Activated CD4-positive, alpha-beta T cell treated with anti-CD3 and anti-CD28 coated beads, Interleukin-2, Interleukin-6, amounts not matched to agents 100 ng/mL and 50 ng/mL, durations not matched to agents 16 hours and 8 hours (primary cell): ENCODE measurements at places on chromosomes 12 and 14.
A peak's percentile ranks its signal among the peaks of the same experiment; 100 is the strongest.

DNA sequence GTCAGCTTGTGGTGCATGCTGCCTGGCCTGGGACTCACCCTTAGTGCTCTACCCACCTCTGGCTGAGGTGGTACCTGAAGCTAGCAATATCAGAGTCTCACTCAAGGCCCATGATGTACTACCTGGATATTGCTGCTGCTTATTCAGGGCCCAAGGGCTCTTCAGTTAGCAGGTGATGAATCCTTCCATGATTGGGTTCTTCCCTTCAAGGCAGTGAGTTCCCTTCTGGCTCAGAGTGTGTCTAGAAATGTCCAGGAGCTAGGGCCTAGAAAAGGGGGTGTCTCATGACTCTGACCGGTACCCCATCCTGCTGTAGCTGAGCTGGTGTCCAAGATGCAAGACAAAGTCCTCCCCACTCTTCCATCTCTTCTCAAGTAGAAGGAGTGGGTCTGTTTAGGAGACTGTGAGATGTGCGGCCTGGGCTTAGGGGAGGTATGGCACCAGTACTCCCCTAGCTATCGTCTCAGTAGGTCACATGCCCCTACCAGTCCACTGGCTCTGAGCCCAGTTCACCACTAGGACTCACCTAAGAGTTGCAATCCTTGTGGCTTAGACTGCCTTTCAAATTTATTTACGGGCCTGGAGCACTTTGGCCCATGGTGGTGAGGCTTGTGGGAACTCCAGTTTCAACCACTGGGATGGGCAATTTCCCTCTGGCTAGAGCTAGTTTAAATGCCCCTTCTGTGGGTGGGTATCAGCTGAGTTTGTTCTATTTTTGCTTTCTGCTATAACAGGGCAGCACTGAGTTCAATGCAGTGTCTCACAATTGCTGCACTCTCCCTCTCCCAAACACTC, 12.2 kb downstream of the PRORP start:
- no peak for DNase-seq

- no peak for DNase-seq
Observed at GRCh38 chr12:64560396-64561301, 49.6 kb upstream of the RASSF3 start.

- no peak for DNase-seq
Observed at GRCh38 chr14:23376482-23377197, at the start of gene CMTM5. Gene CMTM5, plus strand, starts transcription at chr14:23377046. Its CDS starts 206 bp downstream, at chr14:23377252.

DNA sequence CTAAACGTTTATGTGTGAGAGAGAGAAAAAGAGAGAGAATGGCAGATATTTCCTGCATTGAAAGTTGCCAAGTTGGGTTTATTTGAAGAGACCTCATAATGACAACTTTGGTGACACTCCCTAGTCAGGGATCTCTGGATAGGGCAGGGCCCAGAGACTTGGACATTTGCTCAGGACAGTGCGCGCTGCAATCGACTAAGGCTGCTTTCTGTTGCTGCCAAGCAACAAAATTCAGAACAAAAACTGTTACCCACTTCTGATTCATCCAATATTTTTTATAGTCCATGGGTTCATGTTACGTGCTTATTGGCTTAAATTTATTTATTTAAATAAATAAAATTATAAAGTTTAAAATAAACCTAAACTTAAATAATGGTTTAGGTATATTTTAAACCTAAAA, 34.2 kb downstream of the PTGER2 start:
- no peak for DNase-seq

DNA sequence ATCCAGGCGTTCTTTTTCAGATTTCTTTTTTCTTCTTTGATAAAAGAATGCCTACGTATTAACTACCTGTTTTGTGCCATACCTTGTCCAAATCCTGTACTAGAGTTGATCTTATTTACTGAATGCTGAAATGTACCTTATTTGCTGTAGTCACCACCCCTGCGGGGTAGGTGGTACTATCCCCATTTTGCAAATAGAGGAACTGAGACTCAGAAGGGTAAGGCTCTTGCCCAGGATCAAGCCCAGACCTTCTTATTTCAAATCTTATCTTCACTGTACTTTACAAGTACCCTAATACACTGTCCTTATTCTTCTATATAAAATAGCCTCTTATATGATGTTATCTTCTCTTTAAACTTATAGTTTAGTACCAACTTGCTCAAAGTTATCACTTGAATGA, 206.5 kb downstream of the SLC41A2 start:
- DNase-seq, result no peak

DNA sequence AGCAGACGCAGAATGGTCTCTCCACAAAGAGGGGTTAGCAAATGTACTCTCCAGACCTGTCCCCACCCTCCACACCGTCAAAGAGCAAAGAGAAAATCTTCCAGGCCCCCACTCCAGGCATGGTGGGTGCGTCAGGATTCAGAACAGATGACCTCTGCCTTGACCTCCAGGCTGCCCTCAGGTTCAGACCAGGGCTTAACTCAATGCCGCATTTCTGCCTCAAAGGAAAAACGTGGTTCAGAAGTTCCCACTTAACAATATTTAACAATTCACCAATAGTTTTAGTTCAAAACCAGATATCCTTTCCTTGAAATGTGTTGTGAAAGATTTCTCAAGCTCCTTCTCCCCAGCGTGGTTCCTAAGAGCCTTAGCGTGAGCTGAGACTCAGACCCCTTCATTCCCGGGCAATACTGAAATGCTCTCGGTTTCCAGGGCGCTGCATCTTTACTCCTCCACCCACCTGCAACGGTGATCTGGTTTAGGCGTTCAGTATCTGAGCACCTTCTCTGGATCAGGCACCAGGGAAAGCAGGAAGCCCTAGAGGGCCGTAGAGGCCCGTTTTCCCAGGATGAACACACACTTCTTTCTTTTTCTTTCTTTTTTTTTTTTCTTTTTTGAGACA, 22.9 kb downstream of the HSP90AA1 start:
- DNase-seq, result no peak

DNA sequence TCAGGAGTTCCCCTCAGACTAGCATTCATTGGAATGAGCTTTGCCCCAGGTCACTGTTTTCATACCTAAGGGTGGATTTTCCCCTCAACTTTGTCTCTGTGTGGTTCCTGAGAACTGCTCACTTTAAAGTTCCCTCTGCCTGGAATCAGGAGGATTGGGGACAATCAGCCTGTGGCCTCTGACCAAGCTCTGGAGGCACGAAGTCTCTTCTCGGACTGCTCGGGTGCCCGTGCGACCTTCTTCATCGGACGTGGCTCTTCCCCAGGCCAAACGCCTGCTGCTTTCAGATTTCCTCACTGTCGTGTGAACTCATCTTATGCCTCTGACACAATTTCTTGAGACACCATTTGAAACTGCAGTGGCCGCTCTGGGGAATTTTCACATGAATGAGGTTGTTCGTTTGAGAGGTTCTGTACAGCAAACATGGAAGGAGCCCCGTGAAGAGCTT, 153.7 kb upstream of the PZP start:
- peak; percentile 43 for DNase-seq

DNA sequence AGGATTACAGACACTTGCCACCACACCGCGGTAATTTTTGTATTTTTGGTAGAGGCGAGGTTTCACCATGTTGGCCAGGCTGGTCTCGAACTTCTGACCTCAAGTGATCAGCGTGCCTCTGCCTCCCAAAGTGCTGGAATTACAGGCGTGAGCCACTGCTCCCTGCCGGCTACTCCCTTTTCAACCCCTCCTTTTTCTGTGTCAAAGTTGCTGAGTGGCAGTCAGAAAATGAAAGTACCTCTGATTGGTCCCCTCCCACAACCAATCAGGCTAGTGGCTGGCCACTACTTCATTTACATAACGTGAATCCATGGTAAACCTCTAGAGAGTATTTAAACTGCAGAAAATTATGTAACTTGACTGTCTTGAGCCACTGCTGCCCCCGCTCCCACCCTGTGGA, 5.9 kb downstream of the RESF1 start:
- no peak for DNase-seq

GRCh38 chr12:23132357-23132756, 507.4 kb downstream of the ETNK1 start:
- DNase-seq, result no peak

DNA sequence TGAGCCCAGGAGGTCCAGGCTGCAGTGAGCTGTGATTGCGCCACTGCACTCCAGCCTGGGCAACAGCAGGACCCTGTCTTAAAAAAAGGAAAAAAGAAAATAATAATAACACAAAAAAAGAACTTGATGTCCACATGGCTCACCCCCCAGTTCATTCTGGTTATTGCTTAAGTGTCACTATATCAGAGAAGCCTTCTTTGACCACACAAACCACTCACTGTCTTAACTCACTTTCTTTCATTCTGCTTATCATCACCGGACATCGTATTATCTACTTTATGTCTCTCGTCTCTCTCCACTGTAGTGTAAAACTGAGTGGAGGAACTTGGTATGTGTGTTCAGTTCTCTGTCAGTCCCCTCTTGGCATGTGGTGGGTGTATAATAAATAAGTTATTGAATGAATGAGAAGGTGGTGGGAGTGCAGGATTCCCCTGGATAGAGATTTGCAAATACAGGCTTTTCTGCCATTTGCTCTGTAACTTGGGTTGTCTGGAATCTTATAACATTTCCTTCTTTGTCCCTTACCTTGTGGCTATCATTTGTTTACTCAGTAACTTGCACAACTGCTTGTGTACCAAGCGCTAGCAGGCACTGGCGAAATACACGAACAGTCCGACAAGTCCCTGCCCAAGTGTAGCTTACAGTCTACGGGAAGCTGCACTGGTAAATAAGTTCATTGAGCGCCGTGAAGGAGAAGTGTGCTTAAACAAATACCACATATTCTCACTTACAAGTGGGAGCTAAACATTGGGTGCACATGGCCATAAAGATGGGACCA, 86.6 kb upstream of the TRAF3 start:
- no peak for DNase-seq

GRCh38 chr14:99946652-99947489, 118.4 kb upstream of the EVL start:
- DNase-seq, result peak; percentile 68

GRCh38 chr12:101230547-101230946, 20.5 kb upstream of the SLC5A8 start:
- no peak for DNase-seq

- DNase-seq, result no peak
Observed at GRCh38 chr12:17829813-17830212, 260.2 kb downstream of the RERGL start.
